NB4 (cell line): ENCODE measurements at places on chromosomes 5 and 9.

- DNase-seq: no peak
Measured at GRCh38 chr9:87436716-87437115, 61.0 kb upstream of the DAPK1 start.

DNA sequence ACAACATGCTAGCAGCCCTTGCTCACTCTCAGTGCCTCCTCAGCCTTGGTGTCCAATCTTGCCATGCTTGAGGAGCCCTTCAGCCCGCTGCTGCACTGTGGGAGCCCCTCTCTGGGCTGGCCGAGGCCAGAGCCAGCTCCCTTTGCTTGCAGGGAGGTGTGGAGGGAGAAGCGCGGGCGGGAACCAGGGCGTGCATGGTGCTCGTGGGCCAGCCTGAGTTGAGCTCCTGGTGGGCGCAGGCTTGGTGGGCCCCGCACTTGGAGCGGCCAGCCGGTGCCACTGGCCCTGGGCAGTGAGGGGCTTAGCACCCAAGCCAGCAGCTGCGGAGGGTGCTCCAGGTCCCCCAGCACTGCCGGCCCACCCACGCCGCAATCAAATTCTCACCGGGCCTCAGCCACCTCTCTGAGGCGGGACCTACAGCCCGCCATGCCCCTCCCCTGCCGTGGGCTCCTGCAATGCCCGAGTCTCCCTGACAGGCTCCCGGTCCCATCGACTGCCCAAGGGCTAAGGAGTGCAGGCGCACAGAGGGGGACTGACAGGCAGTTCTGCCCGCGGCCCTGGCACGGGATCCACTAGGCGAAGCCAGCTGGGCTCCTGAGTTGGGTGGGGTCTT lies 333.5 kb downstream of the KCNN2 start:
- no peak for DNase-seq

DNA sequence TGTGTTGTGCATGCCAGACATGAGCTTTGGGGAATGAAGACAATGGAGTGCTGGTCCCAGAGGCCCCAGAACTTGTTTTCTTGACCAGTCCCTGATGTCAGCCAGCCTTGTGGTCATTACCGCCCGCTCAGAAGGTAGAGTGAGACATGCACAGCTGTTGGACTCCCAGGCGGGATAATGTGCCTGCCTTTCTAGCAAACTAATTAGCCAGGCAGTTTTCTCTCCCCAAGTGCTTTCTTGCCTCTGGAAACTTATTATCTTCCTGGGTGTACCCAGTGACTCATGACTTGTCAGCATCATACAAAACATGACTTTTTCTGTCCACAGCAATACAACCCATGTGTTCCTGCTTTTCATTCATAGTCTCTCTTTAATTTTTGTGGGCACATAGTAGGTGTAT lies 131.1 kb downstream of the RMI1 start:
- DNase-seq: no peak

DNA sequence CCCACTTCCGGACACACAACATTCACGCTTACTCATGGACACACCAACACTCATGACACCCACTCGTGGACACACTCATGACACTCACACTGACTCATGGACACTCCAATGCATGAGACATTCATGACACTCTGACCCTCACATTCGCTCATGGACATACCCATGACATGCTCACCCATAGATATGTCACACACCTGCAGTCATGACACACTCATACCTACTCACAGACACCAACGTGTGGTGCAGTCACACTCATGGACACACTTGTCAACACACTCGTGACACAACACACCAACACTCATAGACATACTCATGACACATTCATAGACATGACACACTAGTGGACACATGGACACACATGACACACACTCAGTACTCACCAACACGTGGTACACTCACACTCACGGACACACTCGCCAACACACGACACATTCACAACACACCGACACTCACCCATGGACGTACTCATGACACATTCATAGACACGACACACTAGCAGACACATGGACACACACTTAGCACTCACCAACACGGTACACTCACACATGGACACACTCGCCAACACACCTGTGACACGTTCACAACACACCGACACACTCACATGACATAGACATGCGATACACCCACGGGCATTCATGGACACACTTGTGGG lies 73.4 kb downstream of the PHF2 start:
- no peak for DNase-seq

DNA sequence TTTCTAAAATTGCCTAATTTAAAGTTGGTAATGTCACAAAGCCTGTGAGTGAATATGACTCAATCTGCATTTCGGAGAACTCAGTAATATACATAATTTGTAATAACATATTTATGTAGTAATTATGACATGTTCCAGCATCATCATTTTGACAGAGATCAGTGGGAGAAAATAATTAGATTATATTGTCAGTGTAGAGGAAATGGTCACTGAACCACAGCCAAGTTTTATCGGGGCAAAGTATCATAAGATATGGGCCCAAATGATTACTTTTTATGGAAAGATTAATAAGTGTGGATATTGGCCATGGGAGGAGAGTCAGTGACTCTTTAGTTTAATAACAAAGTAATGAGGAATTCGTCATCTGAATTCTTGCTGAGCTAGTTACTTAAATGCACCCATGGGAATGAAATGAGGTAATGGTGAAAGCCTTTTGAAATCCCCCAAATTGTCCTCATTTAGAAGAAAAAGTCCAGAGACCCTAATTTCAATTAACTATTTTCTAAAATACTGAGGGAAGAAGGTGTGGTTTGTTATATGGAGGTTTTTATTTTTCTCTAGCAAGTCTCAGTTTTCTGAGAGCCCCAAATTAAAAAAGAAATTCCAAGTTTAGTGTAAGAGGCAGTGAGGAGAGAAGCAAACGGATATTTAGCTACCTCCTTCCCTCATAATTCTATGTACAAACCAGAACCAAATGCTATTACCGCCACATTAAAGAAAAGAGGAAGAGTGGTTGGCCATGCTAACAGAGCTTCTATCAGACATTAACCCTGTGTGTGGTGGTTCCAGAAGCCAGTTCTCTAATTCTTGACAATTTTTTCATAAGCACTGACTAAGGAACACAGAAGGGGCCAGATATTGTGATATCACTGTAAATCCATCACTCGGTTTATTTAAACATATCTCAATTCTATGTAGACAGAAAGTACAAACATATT lies 37.7 kb upstream of the MRPS30 start:
- DNase-seq: peak; percentile 18

DNA sequence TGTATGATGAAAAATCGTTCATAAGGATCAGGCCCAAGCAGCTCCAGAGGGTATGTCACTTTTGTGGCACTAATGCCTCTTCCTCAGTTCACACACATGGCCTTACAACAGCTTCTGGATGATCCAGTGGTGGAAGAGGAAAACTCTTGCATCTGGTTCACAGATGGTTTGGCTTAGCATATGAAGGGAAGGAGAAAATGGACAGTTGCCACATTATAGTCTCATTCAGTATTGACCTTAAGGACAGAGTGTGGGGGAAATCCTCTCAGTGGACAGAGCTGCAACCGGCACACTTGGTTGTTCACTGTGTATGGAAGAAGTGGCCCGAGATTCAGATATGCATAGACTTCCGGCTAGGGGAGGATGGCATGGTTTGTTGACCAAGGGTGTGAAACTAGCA lies 22.8 kb downstream of the C9orf57 start:
- no peak for DNase-seq

GRCh38 chr5:126568206-126568755 lies 26.7 kb downstream of the ALDH7A1 start:
- no peak for DNase-seq

DNA sequence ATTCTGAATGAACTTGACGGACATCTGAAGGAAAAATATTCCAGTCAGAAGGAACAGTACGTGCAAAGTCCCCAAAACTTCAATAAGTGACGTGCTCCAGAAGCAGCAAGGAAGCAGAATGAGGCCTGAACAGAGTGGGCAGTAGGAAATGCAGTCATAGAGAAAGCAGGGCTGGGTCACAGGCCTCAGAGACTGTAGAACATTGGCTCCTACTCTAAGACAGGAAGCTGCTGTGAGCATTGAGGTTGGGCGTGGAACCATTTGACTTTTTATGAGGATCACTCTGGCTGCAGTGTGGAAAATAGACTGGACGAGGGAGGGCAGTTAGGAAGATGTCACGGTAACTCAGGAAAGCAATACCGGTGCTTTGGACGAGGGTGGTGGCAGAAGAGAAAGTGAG lies 64.0 kb downstream of the DOCK8 start:
- DNase-seq: peak; percentile 51

GRCh38 chr9:129174102-129174723 lies 3.8 kb downstream of the IER5L start:
- DNase-seq: peak; percentile 84

DNA sequence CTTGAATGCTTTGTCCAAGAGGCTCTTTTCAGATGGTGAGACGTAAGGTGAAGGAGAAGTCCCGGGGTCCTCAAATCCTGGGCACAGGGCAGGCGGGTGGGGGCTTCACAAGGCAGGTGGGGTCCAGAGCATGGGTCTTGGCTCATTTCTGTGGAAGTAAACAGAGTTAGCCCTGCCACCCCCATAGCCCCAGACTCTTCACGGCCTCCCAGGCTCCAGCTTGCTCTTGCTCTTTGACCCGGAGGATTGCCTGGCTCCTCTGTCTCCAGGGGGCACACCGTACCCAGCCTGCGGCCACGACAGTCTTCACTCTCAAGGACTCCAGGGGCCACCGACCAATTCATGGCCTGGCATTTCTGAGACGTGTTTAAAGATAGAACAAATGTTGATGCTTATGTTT lies 28.8 kb upstream of the POMT1 start:
- no peak for DNase-seq

DNA sequence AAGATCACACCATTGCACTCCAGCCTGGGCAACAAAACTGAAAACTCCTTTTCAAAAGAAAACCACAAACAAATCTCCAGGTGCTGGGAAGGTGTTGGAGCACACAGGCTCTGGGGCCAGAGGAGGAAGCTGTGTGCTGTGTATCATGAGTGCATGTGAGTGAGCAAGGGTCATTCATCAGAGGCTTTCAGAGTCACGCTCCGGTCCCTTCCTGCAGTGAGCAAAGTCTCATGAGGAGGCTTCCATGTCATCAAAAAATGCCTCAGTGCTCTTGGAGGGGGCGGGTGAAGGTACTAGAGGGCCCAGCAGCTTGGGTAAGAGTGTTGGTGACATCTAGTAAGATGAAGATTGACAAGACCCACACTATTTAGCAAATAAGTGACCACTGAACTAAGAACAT lies 48.3 kb upstream of the TESK1 start:
- DNase-seq: no peak

GRCh38 chr5:35244171-35244570 lies 13.9 kb upstream of the PRLR start:
- no peak for DNase-seq

GRCh38 chr5:111746791-111747190 lies 10.2 kb downstream of the NREP start:
- DNase-seq: no peak

DNA sequence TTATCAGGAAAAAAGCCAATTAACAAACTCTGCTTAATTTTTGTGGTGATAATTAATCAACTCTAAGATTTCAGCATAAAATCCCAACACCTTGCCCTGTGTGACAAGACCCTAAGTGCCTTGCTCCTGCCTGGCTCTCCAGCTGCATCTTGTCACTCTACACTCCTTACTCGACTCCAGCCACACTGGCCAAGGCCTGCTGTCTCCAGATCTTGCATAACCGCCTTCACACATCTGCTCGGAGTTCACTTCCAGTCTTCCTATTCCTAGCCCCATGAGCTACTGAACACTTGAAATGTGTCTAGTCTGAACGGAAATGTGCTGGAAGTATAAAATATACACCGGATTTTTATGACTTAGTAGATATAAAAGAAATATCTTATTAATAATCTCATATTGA lies 259.6 kb downstream of the EPB41L4A start:
- peak; percentile 10 for DNase-seq

- no peak for DNase-seq
Measured at GRCh38 chr5:12805165-12805698, 901.0 kb upstream of the CTNND2 start.

- DNase-seq: peak; percentile 27
Measured at GRCh38 chr9:127049044-127049443, 73.4 kb downstream of the ANGPTL2 start.

DNA sequence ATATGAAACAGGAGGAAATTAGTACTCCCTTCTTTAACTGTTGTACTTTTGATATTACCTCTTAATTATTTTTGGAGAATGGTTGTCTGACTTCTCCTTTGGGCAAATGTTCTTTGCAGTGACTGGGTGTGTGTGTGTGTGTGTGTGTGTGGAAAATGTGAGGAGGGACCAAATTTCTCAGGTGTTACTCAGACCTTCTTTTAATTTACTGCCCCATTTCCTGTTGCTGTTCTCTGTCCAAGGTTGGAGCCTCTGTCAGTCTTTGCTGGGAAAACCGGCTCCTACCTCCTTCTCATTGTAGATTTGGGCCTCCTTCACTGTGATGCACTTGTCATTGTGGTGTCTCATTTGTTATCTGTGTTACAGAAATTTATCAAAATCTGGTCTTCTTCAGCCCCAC lies 68.4 kb downstream of the PBX3 start:
- DNase-seq: no peak
